Occipital lobe (tissue), 3 donors: ENCODE measurements at places on chromosomes 3 and 15.

- DNase-seq = no peak
Measured at GRCh38 chr15:61459785-61460707, 230.9 kb upstream of the RORA start.

DNA sequence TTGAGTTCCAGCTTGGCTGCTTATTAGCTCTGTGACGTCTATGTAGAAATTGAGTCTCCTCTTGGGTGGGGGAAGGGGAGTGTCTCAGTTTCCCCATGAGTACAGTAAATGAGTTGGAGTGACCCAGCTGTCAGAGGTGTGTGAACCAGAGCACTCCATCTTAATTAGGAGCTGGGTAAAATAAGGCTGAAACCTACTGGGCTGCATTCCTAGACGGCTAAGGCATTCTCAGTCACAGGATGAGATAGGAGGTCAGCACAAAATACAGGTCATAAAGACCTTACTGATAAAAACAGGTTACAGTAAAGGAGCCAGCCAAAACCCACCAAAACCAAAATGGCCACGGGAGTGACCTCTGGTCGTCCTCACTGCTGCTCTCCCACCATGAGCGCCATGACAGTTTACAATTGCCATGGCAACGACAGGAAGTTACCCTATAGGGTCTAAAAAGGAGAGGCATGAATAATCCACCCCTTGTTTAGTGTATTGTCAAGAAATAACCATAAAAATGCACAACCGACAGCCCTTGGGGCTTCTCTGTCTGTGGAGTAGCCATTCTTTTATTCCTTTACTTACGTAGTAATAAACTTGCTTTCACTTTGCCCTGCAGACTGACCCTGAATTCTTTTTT lies 222.4 kb downstream of the CACNA2D3 start:
- DNase-seq = no peak

DNA sequence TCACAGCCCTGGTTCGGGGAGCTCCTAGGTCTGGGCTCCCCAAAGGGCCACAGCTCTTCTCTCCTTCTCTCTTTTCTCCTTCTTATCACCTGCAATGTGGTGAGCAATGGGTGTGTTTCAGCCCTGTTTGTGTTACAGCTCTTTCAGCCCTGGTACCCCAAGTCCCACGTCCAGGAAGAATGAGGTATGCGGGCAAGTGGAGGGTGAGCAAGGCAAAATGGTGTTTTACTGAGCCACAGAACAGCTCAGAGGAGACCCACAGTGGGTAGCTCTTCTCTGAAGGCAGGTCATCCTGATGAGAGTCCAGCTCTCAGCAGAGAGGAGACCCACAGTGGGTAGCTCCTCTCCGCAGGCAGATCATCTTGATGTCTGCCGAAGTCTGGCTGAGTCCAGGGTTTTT lies 86.8 kb downstream of the BFSP2 start:
- DNase-seq = no peak

GRCh38 chr3:48927928-48928327 lies 9.3 kb downstream of the ARIH2 start:
- DNase-seq = no peak

DNA sequence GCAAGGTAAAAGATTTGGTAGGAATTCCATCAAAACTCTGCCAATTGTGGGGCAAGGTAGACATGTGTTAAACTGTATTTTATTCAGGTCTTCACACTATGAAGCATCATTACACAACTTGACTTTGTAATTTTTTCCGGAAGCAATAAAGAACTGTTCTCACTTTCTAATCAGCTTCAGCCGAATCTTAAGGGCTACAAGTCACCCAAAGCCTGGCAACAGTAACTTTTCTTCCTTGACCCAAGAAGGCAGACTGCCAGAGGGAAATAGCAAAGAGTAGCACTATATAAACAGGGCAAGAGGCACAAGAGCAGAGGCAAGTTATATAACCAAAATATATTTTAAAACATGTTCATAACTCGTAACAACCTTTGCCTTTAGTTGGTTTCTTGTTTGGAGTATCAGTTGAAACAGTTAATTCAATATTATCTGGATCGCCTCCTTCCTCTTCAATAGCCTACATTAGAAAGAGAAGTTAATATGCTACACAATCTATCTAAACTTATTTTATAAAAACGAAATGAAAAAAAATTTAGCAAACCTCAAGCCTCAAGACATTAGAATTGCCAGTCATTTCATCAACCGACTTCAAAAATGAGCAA lies 1.4 kb downstream of the SLTM start:
- DNase-seq = no peak

DNA sequence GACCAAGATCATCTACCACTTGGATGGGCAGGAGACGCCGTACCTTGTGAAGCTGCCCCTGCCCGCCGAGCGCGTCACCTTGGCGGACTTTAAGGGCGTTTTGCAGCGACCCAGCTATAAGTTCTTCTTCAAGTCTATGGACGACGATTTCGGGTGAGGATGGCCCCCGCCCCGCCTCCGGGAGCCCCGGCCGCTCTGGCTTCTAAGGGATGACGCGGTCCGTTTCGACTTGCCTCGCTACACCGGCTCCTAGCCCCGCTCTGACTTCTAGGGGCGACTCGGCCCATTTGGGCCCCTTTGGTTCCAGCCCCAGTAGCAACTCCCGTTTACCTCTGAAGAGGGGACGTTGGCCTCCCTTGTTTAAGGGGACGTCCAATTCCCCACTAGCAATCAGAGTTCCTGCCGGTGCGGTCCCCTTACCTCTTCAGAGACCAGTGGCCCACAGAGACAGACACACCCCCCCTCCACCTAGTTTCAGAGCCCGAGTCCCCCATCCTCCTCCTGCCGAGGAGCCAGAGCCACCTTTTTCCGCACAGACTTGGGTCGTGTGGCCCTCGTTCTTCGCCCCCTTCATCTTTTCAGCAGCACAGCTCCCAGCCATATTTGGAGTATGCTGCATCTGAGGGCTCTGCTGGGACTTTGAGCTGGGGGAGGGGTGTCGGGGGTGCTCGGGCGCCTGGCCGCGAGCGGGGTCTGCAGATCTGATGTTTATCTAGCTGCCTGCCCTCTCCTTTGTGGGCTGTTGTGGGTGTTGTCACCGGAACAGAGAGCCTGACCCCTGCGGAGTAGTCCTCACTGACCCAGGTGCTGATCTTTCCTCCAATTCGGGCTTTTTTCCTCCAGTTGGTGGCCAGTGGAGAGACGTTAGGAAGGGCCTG lies 706 bp downstream of the DVL3 start:
- DNase-seq = no peak

GRCh38 chr15:100241572-100242482 lies 99.9 kb downstream of the ADAMTS17 start:
- DNase-seq = no peak

DNA sequence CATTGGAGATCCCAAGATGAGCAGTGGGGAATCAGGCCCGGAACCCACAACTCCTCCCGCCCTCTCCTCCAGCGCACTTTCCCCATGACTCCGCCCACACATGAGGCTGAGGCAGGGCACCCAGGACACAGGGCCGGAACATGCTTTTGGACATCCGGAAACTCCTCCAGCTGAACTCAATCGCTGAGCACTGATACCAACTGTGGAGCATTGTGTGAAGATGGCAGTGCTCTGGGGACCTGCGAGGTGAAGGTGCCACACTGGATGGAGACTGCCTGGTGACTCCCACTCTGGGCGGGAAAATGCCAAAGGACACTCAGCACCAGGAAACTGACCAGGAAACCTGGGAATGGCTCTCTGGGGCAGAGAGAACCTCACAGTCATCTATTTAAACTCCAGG lies 189.1 kb downstream of the FAM43A start:
- no peak for DNase-seq

DNA sequence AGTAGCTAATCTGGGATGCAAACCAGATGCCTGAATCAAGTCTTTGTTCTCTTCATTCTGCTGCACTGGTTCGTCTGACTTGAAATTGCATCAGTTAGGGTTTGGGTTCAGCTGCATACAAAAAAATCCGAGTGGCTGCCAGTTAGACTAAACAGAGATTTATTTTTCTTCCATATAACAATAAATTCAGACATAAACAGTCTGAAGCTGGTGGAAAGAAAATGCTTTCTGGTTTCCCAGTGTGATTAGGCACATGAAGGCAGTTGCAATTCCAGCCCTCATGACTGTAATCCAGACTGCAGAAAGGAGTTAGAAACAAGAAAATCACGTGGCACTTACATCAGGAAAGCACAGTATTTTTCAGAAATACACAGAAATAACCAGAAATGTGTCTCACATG lies 930.7 kb downstream of the MCTP2 start:
- no peak for DNase-seq

DNA sequence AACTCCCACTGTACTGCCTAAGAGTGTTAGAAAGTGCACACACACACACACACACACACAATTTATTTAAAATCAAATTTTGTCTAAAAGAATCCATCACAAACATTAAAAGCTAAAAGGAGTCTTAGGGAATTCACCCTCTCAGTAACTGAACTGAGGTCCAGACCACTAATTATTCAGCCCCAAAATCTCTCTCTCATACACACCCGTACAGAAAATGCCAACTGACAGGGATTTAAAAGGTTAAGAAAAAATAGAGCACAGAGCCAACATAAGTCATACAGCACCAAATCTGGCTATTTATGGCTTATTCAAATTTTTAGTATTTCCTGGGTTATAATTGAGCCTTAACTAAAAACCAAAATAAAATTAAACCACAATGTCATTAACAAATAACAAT lies 20.7 kb downstream of the GBE1 start:
- DNase-seq = no peak

GRCh38 chr3:102790747-102791325 lies 356.0 kb downstream of the ZPLD1 start:
- DNase-seq = no peak

- no peak for DNase-seq
Measured at GRCh38 chr3:16841041-16841753, 43.6 kb upstream of the PLCL2 start.

DNA sequence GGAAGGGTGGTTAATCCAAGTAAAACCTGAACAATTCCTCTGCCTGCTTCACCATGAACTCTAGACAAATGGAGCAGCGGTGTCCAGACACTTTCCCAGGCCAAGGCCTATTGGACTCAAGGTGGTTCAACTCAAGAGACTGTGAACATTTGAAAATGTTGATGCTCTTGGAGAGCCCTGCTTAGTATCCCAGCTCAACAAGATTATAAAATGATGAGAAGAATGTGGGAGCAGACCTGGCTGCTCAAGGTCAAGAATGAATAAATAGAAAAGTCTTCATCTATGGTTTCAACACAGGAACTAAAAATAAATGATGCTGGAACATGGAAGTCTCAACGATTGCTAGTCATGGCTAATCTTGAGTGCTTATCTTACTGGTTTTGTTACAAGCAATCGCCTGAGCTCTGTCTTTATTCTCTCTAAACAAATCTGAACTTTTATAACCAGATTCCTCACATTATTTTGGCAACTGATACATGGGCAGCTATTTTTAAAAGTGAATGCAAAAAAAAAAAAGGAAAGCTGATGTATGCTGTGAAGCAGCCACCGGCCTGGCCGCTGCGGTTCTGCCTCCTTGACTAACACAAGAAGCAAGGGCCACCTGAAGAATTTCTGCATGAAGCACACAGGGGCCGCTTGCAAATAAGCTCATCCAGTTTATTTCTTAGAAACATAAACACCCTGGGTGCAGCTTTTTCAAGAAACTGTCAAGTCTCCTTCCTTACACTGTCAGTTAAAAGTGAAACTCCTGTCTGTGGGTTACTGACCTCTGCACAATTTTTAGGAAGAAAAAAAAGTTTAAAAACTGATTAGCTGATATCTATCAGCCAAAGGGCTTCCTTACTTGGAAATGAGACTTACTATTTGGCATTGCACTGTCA lies 120.1 kb upstream of the ARHGEF3 start:
- no peak for DNase-seq

DNA sequence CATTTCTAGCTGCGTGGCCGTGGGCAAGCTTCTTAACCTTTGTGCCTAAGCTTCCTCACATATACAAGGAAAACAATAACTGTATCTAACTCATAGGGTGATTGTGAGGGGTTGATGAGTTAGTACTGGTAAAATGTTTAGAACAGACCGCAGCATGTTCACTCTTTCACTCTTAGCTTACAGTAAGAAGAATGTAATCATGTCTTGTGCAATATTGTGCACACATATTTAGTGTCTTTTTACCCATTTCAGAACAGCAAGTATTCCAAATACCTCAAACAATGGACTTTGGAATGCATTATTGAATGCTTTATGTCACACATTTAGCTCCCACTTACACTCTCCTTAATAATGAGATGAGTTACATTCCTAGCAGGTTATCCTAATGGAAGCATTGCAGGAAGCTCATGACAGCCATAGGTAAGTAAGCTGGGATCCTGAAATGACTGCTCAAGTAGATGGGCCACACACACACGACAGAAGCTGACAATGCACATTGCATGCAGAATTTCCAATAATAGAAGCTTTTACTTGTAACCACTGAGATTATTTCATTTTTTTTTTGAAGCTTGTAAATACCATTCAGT lies 468.9 kb upstream of the WNT5A start:
- DNase-seq = no peak

DNA sequence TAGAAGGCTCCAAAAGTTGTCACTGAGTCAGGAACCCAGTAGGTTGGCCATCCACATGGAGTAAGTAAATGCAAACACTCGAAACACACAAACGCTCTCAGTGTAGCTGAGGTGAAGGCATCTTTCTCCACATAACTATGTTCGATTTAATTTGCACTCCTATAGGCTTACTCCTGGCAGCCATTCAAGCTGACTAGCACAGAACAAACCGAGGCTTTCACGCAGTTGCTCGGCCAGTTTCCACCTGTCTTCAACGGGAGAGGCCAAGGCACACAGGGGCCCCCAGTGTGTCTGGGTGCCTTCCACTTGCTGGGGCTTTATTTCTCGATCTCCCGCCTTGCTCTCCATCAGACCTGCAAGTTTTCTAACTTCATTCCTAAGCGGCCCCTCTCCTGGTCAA lies 18.9 kb downstream of the RGMA start:
- no peak for DNase-seq

GRCh38 chr3:45139372-45140140 lies 6.6 kb downstream of the CDCP1 start:
- DNase-seq = peak; percentile 3

DNA sequence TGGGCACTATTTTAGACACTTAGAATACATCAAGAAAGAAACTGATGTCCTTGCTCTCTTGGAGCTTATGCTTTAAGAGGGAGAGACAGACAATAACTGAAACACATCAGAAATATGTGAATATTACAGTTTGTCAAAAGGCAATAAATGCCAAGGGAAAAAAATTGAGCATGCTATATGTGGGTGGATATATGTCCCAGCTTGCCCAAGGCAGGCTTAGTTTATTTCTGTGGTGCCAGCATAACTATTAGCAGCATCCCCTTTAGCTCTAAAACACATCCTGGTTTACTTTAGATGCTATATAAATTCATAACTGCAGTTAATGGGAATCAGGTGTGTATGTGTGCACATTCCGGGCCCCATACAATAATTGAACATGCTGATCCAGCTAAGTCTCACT lies 191.2 kb upstream of the PDZRN3 start:
- DNase-seq = no peak

DNA sequence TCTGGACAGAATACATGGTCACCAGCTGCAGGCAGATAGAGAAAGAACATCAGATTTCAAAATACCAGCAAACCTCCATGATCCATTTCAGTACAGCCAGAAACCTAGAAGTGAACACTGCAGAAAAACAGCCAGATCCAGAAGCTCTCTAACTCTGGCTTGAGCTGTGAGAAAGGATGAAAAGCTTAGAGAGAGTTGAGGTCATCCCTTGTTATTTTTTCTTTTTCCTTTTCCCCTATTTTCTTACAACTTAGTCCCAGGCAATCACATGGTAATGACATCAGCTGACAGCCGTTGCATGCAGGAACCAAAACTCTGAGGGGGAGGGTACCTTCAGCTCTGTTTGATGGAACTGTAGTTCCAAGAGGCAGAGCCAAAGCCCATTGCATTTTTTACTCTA lies 113.2 kb downstream of the TCF12 start:
- DNase-seq = peak; percentile 12
